ENCODE measurements at places on chromosomes 4 and X.

DNA sequence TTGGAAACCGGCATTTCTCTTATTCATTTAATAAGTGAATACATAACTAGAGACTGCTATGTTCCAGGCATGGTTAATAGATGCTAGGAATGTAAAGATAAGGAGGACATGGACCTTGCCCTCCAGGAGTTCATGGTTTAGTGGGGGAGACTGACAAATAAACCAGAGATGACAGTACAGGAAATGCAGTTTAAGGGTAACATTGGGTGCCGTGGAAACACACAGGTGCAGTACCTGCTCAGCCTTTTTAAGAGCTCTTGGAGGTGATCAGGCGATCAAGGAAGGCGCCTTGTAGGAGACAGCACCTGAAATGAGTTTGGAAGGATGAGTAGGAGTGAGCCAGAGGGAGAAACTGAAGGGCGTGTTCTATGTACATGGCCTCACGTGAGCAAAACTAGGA, 145.8 kb downstream of the AASDH start:
- DNase-seq, result no peak

- DNase-seq, result no peak
Observed at GRCh38 chrX:151596282-151596681, 32.8 kb downstream of the PASD1 start.

DNA sequence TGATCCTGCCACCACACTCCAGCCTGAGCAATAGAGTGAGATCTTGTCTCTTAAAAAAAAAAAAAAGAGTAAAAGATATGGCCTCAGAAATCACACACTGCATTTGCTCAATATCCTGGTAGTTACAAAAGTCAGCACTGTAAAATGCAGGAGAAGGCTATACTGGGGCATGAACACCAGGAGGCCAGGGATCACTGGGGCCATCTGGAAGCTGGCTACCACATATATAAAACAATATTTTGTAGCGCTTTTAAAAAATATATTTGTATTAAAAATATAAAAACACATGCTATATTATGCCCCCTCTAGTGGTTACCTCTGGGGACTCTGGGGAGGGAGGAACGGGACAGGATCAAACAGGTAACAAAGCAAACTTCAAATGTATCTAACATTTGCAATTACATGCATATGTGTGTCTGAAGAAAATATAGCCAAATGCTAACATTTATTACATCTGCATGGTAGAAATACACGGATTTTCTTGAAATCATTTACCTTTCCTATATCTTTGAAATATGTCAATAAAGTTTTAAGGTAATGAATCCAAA, 4.0 kb downstream of the C4orf46 start:
- no peak for DNase-seq

DNA sequence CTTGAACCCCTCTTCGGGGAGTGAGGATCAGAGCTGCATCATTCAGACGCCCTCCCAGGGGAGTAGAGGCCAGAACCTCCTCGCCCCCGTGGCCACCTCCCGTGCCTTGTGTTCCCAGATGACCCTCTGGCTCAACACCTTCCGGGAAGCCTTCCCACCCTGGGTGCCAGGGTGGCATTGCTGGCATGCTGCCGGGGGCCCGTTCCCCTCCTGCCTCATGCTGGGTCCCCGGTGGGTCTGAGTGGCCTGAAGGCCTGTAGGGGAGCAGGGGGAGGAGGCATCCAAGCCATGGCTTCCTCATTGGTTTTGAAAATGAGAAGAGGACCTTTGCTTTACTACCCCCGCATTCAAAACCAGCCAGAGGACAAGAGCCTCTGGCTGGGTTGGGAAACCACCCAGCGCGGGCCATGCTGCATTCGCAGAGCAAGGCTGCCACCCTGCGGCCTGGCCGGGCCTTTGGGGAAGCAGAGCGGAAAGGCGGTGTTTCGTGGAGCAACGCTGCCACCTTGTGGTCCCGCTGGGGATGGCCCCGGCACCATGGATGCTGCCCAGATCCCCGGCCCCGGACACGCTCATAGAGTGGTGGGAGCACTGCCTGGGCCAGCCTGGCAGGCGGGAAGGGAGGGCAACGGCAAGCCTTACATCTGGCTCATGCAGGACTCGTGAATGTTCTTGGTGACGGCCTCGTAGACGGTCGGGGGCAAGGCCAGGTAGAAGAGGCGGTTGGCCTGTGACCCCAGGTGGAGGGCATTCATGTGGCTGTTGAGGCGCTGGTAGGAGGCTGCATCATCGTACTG, 11.9 kb downstream of the G6PD start:
- peak; percentile 58 for DNase-seq

DNA sequence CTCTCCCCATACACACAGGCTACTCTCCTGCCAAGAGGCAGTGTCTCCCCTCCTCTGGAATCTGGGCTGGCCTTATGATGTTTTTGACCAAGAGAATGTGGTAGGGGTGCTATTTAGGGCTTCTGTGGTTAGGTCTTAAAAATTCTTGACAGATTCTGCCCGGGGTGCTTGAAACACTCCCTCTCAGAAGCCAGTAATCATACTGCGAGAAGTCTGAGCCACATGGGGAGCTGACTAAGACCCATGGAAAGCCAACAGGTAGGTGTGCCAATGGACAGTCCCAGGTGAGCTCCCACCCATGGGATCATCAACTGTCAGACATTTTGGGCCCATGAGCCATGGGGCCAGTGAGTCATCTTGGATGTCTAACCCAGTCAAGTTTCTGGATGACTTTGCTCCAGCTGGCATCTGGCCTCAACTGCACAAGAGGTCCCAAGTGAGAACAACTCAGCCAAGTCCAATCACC, 315.7 kb downstream of the FBXW7 start:
- no peak for DNase-seq

DNA sequence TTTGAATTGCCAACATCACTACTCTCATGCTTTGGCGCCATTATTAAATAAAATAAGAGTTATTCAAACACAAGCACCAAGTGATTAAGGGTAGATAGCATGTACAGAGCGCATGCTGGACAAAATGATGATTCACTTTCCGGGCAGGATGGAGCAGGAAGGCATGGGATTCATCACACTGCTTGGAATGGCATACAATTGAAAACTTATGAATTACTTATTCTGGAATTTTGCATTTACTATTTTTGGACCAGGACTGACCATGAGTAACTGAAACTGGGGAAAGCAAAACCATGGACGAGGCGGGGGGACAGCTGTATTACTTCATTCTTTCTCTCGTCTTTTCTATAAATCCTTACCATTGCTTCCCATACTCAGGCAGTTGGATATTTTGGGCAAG, 28.5 kb upstream of the FGF5 start:
- no peak for DNase-seq

- no peak for DNase-seq
Observed at GRCh38 chr4:71231129-71232055, 107.4 kb upstream of the SLC4A4 start.

GRCh38 chr4:186698028-186698427, 25.6 kb downstream of the FAT1 start:
- no peak for DNase-seq

- DNase-seq, result no peak
Observed at GRCh38 chrX:20971250-20971649, 403.0 kb upstream of the CNKSR2 start.

- no peak for DNase-seq
Observed at GRCh38 chr4:174120446-174121295, 162.8 kb downstream of the FBXO8 start.

Data from stimulated activated CD8-positive, alpha-beta memory T cell treated with anti-CD3 and anti-CD28 coated beads, Interleukin-15, amount 100 ng/mL, for 24 hours (primary cell).